Left renal cortex interstitium (tissue), 4 donors: ENCODE measurements at places on chromosomes 5 and 9. TPM values are rescaled to one million over a fixed set of nuclear protein-coding genes. Genes with fewer than 3 reads are reported as not detected.

DNA sequence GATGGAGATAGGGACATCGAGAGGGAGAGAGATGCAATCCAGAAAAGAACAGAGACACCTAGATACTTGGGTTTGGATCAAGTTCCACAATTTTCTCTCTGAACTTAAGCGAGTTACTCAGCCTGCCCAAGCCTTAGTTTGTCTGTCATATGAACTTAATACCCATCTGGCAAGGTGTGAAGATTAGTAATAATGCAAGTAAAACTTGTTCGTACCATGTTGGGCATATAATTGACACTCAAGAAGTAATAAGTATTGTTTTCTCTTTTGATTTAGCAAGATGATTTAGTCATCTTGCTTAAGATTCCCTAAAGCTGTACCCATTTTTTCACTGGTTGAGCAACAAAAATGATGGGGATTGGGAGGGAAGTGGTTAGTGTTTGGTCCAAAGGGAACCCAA is 7.5 kb downstream of the RABGAP1 start:
- DNase-seq, result no peak

DNA sequence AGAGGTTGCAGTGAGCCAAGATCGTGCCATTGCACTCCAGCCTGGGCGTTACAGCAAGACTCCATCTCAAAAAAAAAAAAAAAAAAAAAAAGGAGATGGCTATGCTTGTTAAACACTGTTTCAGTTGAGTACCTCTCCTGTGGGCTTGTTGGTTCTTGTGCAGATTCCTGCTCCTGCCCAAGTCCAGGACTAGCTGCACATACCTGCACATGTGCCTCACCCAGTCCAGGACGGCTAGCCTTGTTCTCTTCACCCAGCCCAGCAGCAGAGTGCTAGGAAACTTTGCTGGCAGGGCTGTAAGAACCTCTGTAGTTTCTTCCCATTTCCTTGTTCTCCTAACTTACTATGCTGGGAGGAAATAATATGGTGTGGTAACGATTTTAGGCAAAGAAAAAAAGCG is 234.1 kb upstream of the DMRT1 start:
- DNase-seq, result no peak

GRCh38 chr9:100440071-100440470 is 13.1 kb downstream of the MSANTD3 start:
- no peak for DNase-seq

GRCh38 chr5:10466446-10467073 is 24.9 kb downstream of the ROPN1L start:
- no peak for DNase-seq

GRCh38 chr9:109320331-109320741 is 523 bp downstream of the EPB41L4B start:
- DNase-seq, result no peak

- no peak for DNase-seq
Measured at GRCh38 chr5:113359419-113359818, 75.4 kb downstream of the TSSK1B start.

SPINK4 gene
- polyA plus RNA-seq, result not detected

DNA sequence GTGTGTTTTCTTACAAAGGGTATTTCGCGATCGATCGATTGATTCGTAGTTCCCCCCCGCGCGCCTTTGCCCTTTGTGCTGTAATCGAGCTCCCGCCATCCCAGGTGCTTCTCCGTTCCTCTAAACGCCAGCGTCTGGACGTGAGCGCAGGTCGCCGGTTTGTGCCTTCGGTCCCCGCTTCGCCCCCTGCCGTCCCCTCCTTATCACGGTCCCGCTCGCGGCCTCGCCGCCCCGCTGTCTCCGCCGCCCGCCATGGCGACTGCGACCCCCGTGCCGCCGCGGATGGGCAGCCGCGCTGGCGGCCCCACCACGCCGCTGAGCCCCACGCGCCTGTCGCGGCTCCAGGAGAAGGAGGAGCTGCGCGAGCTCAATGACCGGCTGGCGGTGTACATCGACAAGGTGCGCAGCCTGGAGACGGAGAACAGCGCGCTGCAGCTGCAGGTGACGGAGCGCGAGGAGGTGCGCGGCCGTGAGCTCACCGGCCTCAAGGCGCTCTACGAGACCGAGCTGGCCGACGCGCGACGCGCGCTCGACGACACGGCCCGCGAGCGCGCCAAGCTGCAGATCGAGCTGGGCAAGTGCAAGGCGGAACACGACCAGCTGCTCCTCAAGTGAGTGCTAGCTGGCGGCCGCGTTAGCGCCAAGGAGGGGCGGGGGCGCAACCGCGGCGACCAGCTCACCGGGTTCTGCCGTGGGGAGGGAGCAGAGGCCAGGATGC is 480 bp downstream of the LMNB1 start:
- peak; percentile 44 for DNase-seq

GRCh38 chr5:68370196-68370595 is 154.6 kb downstream of the PIK3R1 start:
- no peak for DNase-seq

MSMP gene
- polyA plus RNA-seq, result not detected

CCL21 gene
- 7.7 TPM for polyA plus RNA-seq

GRCh38 chr5:156947925-156948324 is 15.1 kb downstream of the TIMD4 start:
- DNase-seq, result no peak

DNA sequence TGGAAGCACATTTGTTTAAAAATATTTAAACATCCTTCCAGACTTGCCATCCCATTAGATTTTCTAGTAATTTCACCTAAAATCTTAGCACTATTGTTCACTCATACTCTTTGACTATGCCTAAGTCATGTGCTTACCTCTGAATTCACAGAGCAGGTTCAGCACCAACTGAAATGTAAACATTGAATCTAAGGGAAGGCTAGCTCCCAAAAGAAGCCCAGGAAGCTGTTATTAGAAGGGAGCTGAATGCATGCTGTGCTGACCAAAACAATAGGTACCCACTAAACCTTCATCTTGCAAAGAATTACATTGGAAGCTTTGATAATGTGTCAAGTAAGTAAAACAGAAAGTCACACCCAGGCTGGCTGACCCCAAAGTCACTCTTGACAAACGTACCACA is 571.3 kb downstream of the GABRG2 start:
- no peak for DNase-seq

- no peak for DNase-seq
Measured at GRCh38 chr9:133256686-133257091, 18.3 kb downstream of the ABO start.

DNA sequence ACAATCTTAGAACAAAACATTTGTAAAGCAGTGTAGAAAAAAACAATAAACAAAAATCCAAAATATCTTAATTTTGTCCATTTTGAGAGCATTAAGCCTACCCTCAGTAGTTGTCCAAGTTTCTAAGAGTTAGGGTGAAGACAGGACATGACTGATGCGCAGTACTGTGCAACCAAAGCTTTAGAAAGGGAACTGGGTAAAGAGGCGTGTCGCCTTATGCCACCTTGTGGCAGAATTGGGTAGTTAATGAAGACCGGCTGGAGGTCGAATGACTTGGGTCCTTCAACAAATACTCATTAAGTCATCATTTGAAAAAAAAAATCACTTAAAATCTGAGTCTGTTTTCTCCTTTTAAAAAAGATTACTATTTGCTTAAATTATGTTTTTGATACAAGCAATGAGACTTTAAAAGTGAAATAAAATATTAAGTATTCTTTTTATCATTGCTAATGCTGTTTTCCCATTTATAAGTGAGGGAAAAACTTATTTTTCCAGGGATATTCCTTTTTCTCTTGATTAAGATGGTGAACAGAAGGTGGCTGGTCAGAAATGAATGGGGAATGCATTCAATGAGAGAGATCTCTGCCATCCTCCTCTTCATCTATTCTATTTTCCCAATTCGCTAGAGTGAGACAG is 3.5 kb upstream of the RNF20 start:
- DNase-seq, result peak; percentile 59

SH3PXD2B gene
- 27.1 TPM for polyA plus RNA-seq

DNA sequence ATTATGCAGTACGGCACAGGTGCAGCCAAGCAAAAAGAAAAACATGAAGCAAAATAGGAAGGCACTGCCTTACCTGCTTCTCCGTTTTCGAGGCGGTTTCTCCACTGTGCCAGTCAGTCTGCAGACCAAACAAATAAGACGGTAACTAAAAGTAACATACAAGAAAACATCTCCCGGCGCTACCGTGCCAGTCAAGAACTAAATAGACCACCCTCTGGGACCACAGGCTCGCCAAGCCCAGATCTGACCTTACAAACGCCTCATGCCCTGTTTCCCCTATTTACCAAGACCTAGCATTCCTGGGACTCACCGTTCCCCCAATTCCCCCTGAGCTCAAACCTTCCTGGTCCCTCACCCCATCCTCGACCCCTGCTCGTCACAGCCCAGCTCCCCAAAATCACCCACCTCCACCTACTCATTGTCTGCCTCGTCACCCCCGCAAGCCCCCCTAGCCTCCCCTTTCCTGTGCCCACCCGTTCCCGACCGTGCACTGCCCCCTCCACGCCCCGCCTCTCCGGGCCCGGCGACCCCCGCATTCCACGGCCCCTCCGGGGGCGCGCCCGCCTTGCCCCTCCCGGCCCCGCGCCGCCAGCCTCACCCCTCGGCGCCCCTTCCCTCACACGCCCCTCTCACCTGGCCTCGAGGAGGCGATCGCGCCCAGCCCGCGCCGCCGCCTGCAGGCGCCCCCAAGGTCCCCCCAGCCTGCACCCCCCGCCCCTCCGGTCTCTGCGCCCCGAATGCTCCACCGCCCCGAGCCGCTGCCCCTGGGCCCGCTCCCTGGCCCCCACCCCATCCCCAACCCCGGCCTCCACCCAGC is 560 bp downstream of the SCAI start:
- no peak for DNase-seq

DNA sequence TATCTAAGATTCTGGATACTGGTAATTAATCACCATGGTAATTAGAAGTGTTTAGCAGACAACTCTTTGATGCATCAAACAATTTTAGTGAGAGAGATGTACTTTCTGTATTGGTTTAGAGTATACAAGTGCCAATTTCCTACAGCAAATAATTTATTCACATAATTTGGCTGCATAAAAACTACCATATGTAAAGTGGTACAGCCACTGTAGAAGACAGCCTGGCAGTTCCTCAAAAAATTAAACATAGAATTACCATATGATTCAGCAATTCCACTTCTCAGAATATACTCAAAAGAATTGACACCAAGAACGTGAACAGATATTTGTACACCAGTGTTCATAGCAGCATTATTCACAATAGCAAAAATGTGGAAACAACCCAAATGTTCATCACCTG is 36.2 kb downstream of the PHAX start:
- DNase-seq, result no peak

RASGEF1C gene
- polyA plus RNA-seq, result 0.65 TPM

DNA sequence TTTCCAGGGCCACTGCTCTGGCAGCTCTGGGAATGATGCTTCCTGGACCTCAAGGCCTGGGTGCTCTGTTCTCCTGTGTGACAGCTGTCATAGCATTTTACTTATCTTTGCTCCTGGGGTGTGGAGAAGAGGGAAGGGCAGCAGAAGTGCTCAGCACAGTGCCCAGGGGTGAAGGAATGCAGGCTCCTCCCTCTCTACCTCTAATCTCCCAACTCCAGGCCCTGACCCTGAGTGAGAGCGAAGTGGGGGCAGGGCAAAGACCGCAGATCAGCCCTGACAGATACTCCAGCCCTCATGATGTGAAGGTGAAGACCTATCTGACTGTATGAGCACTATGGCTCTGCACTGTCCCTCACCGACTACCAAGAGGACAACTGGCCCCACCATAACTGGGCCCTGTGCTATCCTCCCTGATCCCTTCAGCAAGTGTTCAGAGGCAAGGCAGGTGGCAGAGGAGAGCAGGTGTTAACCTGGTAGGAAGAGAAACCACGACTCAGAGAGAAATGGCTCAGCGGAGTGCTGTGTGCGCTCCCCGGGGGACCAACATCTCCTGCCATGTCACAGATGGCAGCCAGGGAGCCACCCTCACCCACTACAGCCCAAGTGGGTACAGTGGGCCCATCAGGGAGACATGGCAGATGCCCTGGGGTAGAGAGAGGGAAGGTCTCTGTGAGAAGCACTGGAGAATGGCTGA is 16.8 kb downstream of the ACSL6 start:
- no peak for DNase-seq

TRPM3 gene
- 16.7 TPM for polyA plus RNA-seq

GRCh38 chr5:176695073-176695472 is 47.8 kb downstream of the TSPAN17 start:
- no peak for DNase-seq

GRCh38 chr9:108167136-108167900 is 677.7 kb upstream of the KLF4 start:
- DNase-seq, result no peak

ADAMTS13 gene
- polyA plus RNA-seq, result 13.7 TPM

GRCh38 chr9:23615569-23615968 is 210.5 kb downstream of the ELAVL2 start:
- no peak for DNase-seq
